Mucosa of descending colon (tissue), 3 donors: ENCODE measurements at places on chromosomes 12 and 14.

- no peak for DNase-seq
Measured at GRCh38 chr12:9730011-9730410, 2.9 kb downstream of the CLECL1 start.

DNA sequence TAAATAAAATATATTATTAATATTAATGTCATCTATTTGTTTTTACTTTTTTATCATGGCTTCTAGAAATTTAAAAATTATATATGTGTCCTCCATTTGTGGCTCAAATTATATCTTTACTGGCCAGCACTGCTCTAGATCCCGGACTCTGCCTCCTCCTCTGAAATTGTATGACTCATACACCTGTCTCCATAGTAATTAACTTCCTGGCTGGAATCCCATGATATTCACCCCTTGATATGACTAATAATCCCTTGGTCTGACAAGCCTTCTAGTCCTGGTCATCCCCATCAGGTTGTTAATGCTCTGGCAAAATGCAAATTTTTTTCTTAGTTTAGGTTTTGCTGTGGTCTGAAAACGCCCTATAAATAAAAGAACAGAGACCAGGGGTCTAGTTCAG, 116.2 kb downstream of the BMP4 start:
- no peak for DNase-seq

DNA sequence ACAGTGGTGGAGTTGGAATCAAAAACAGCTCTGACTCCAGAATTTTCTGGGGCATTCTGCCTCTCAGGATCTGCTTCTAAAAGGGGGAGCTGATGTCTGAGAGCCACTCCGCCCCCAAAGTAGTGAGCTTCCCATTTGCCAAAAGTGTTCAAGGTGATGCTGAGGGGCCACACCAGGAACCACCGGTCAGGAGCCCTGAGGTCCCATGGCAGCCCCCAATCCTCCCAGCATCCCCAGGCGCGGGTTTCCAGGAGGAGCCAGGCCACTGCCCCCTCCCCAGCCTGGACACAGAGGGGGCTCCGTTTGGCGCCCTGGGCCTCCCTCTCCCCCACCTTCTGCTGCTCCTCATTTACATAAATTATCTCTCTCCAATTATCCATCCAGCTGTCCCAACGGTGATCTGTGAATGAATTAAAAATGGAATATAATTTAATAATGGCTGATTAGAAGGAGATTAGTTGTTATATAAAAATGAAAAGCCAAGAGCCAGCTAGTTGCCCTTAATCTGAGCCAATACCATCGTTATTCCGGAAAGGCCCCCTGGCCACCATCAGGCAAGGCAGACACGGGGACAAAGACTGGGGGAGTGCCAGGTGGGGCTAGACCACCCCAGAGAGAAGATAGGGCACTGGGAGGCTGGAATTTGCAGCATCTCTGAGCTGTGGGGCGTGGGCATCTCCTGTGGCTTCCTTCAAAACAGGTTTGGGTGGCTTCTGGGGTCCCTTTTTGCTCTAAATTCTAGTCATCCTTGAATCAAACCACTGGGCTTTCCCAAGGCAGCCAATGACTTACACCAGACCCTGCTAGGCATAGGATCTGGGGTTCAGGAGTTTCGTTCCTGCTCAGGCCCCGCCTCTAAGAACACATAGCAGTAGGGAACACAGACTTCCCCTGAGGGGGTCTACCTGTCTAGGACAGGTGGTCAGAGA, 19.7 kb upstream of the VSX2 start:
- no peak for DNase-seq

DNA sequence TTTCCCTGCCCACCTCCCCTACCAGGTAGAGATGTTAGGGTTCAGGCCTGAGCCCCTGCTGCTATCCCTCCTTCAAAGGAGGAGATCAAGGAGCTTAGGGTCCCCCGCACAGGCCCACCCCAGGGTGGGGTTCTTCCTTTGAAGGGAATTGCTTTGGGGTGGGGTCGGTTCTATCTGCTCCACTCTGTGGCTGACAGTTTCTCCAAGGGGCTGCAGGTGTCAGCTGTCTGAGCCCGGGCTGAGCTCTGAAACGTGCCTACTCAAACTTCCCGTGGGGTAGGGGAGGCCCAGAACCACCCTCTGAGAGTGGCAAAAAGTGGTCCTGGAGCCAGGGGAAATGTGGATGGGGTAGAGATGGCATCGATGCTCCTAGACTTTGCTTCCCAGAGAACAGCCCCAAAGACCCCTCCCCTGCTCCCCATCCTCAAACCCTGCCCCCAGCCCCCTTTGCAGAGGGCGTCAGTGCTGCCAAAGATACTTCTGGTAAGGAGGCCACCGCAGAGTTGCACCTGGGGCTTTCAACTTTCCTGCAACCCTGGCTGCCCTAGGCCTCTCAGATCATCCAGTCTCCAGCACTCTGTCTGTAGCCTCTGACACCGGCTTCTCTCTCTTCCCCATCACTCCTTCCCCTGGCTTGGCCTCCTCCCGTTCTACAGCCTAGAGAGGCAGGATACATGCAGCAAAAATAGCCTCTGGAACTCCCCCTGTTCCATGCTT, 6.3 kb upstream of the CD4 start:
- DNase-seq, result no peak

DNA sequence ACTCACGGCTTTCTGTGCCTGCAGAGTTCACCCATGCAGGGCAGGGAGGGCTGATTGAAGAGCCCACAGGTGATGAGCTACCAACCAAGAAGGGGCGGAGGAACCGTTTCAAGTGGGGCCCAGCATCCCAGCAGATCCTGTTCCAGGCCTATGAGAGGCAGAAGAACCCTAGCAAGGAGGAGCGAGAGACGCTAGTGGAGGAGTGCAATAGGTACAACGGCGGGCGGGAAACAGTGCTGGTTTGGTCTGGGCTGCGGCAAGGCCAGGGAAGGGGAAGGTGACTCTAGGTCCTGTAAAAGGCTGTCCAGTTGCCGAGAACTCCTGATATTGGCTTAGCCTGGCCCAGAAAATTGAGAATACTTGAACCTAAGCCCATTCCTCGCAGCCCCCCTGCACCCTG, 15.2 kb downstream of the HNF1A start:
- no peak for DNase-seq

DNA sequence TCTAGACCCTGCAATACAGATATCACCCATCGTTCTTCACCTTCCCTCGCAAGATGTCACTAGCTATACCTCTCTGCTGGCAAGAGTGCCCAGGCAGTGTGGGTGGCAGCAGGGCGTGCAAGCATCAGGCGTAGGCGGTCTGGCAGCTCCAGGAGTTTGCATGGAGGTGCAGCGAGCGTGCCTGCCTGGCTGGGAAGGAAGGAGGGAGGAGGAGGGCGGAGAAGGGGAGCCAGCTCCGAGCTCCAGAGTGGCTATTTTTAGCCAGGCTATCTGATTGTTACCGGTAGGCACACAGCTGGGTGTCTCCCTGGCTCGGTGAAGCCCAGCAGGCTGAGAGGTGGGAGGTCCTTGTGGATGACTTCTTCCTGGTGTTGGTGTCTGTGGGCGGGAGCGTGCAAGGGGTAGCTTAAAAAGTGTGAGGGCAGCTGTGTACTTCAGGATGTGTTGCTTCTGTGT, 6.2 kb downstream of the FOXJ2 start:
- DNase-seq, result peak; percentile 66

DNA sequence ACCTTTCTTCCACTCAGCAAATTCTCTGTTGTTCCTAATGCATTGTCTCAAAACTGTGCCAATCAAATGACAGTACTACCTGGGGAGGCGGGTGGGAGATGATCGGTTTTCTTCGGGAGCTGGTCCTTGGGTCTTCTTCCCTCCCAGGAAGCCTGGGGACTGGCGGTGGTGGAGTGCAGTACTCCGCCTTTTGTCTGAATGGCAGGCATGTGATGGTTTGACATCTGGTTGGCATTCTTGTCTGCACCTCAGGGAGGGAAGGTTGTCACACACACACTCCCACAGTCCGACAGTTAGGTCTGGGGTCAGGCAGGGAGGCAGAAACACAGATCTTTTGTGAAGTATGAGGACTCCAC, 114.8 kb downstream of the SNAPC1 start:
- DNase-seq, result no peak

- DNase-seq, result no peak
Measured at GRCh38 chr12:67377021-67377420, 107.9 kb downstream of the CAND1 start.

- DNase-seq, result no peak
Measured at GRCh38 chr14:104983231-104983721, 2.3 kb upstream of the CLBA1 start.

GRCh38 chr12:51378749-51379148, 12.5 kb downstream of the GALNT6 start:
- no peak for DNase-seq

- DNase-seq, result no peak
Measured at GRCh38 chr14:71426001-71426400, 506.2 kb upstream of the RGS6 start.

GRCh38 chr12:38745601-38746000, 159.8 kb downstream of the CPNE8 start:
- DNase-seq, result no peak

DNA sequence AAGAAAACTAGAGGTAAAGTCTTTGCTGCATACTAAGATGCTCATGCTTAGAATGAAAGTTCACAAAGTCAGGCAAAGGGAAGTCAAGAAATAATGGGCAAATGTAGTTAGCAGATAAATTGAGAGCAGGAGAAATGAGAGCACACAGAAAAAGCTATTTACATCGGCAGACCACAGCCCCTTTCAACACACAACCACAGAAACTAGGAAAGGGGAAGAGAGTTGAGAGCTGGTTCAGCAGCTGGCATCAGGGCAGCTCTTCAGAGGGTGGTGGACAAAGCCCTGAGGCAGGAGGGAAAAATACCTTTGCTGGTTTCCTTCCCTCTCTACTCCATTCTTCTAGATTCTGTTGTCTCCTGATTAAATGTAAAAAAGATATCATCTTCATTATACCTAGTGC, 95.4 kb upstream of the ANO4 start:
- no peak for DNase-seq

DNA sequence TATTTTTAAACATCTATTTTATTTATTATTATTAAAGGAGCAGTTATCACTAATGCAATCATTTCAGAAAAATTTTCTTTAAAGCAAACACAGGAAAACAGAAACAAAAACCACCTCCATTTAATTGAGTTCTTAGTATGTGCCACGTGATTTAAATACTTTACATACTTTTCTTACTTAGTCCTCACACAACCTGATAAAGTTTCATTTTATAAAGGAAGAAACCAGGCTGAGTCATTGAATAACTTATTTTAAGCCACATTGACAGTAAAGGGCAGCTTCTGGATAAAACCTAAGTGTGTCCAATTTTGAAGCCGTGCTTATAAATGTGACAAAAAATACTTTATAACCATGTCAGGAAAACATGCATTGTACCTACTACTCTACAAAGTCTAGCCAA, 57.1 kb upstream of the PCED1B start:
- DNase-seq, result no peak

- no peak for DNase-seq
Measured at GRCh38 chr12:114347861-114348260, 58.1 kb downstream of the TBX5 start.

GRCh38 chr12:49904601-49905000, 901 bp upstream of the FAIM2 start:
- no peak for DNase-seq

DNA sequence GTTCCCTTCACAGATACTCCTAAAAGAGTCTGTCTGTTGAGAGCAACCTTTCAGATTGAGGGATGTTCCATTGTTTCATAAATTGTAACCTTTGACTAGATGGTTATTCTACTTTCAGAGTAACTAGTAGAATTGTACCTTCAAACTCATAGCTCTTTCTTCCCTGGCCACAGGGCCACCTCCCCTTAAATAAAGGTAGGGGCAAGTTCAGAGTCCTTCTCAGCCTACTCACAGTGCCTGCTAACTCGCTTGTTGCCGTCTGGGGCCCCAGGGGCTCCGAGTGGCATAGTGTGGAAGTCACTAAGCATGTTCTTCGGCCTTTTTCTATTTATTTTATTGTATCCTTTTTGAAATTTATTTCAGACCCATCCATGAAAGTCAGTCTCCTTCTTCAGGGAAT, 250.4 kb downstream of the ALX1 start:
- peak; percentile 33 for DNase-seq

- no peak for DNase-seq
Measured at GRCh38 chr14:104238424-104239184, 100.2 kb downstream of the KIF26A start.

DNA sequence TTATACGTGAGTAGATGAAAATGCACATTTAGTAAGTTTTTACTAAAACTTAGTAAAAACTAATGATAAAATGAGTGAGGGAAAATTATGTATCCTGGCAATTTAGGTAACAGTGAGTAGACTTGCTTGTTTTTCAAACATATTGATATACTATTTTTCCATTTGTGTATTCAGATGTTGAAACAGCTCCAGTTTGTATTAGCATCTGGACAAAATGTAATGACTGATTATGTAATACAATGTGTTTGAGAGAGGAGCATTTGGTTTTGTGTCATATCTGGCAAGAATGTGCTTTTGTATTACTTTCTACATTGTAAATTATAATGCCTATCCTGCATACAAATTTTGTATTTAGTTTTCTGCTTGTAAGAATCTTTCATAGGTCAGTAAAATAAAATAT, 5.6 kb downstream of the CNOT2 start:
- DNase-seq, result no peak

GRCh38 chr12:5870183-5870582, 74.9 kb downstream of the ANO2 start:
- DNase-seq, result no peak

DNA sequence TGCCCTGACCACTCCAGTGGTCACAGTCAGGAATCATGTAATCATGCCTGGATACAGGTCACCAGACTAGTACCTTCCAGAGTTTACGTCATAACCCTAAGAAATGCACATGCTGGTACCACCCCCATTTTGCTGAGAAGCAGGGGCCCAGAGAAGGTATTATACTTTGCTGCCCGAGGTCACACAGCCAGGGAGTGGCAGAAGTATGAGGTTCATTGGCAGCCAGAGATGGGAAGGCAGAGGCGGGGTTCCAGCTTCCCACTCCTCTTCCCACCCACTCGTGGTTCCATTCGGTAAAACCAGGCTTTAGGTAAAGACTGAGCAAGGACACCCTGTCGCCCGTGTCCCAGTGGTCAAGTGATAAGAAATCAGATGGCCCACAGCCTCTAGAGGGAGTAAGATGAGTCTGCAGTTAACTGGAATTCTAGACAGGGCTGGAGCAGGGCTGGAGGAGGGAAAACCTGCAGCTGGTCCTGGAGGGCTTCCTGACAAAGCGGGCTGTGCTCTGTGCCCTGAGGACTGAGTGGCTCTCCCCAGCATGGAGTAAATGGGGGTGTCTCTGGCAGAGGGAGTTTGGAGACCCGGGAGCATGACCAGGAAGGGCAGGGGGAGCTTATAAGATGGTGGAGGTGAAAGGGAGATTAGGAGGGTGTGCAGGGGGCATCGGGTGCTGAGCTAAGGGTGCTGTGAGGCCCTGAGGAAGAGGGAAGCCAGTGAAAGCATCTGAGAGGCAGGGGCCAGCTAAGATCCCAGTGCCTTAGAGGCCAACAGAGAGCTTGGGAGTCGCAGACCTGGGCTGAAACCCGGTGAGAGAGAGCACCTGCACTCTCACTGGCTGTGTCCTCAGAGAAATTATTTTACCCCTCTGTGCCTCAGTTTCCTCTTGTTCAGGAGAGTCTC, 5.7 kb downstream of the FAM222A start:
- DNase-seq, result no peak

GRCh38 chr12:54337280-54337842, 12.4 kb downstream of the COPZ1 start:
- DNase-seq, result no peak
